ENCODE measurements at places on chromosomes 2 and 18. TPM values are rescaled to one million over a fixed set of nuclear protein-coding genes. Genes with fewer than 3 reads are reported as not detected.

Gene HOXD13
- total RNA-seq: not detected

Gene TYMS
- total RNA-seq: 22.9 TPM

Gene NT5DC4
- 0.33 TPM for total RNA-seq

Gene ARHGAP15
- not detected for total RNA-seq

Gene SIX2
- 6.2 TPM for total RNA-seq

Gene IL37
- not detected for total RNA-seq

Gene EPC2
- total RNA-seq: 19.2 TPM

Gene ADRA2B
- 14.9 TPM for total RNA-seq

Gene INPP4A
- total RNA-seq: 36.6 TPM

Gene TOGARAM2
- total RNA-seq: under 0.01 TPM

Gene SLC4A3
- total RNA-seq: 4.0 TPM

Gene ARHGAP25
- 0.10 TPM for total RNA-seq

All from smooth muscle cell of the pulmonary artery (primary cell).